ENCODE measurements at places on chromosomes 16 and 17.

DNA sequence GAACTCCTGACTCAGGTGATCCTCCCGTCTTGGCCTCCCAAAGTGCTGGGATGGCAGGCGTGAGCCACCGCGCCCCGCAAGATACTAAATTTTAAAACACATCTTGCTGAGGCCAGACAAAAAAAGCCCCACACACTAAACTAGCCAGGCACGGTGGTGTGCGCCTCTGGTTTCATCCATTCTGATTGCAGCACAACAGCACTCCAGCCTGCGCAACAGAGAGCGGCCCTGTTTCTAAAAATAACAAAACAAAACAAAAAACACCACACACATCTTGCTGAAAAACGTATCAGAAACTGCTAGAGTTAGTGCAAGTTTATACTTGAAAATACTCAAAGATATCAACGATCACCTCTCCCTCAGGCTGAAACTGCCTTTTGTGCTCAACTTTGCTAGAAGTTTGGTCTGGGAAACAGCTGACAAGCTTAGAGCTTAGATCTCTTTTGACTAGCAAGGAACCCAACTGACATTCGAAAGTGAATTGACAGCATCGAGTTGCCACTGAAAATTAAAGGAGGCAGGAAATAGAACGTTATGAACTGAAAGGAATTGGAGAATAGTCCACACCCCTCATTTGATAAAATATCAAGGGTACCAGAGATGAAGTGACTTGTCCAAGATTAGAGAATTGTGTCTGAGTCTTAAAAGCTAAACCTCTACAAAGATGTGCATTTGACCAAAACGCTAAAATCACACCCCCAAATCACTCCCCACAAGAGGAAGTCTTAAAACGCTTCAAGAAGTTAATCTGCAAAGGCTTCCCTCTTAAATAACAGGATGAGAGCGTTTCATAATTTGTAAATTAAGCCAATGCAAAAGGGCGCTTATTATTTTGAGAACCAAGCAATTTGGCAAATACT lies 908 bp downstream of the COG4 start:
- no peak for DNase-seq

DNA sequence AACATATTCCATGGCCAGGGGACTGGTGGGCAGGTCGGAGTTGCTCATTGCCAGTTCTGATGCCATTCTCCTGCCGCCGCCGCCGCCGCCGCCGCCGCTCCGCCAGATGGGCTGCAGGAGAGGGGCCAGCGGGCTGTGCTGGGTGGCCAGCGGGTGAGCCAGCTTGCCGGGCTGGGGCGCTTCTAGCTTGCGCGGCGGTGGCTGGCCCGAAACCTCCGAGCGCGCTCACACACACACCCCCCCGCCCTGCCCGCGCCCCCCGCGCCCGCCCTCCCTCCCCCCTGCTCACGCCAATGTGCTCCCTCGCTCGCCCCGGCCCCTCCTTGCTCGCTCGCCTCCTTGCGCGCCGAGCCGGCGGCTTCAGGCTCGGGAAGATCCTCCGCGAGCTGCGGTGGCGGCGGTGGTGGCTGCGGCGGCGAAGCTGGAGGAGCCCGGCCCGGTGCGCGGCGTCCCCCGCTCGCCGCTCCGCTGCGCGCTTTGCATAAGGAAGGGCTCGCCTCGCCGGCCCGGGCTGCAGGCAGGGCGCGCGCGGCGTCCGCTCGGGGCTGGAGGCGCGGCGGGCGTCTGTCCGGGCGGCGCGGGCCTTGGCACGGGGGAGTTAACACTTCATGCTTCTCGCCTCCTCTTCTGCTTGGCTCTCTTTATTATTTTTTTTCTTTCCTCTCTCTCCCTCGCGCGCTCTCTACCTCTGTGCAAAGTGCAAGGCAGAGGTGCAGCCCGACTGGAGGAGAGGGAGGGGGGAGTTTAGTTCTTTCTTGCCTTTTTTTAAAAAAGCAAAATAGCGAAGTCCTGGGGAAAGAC lies 500 bp downstream of the MAF start:
- peak; percentile 24 for DNase-seq

DNA sequence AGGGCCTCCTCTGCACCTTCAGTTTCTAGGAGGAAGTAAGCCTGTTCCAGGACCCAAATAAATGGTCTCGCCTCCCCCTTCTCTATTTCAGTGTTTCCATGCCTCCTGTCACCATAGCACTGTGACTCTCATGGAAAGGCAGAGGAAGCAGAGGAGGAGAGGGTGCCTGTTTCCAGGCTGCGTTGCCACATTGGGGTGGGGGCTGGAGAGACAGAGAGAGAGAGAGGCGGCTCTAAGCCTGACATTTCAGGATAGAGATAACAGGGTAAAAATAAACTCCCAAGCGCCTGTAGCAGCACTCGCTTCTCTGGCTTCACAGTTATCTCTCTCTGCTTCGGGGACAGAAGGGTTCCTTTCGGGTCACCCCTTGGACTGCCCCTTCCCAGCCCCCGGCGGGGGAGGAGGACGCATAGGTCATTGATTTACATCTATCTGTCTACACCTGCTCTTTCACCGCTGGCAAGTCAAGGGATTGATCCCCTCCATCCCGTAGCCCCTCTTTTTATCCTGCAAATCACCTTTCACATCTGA lies 71.2 kb upstream of the MRTFB start:
- no peak for DNase-seq

GRCh38 chr17:76131692-76132573 lies 9.1 kb downstream of the FOXJ1 start:
- no peak for DNase-seq

DNA sequence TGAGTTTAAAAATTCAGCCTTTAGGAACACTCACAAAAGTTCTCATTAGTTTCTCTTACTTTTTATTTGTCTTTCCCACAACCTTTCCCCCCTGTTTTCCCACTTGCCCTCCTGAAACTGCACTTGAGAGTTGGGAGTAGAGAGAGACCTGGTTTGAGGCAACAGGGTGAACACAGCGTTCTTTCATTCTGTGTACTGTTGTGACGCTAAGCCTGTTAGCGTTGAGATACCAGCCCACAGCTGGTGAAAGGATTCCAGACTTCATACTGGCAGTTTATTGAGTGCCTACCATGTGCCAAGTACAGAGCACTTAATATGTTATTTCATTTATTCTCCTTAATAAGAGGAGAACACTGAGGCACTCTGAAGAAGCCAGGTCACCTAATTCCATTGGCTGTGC lies 10.3 kb downstream of the TNRC6C start:
- DNase-seq, result no peak

GRCh38 chr17:6075050-6075449 lies 4.9 kb downstream of the WSCD1 start:
- no peak for DNase-seq

DNA sequence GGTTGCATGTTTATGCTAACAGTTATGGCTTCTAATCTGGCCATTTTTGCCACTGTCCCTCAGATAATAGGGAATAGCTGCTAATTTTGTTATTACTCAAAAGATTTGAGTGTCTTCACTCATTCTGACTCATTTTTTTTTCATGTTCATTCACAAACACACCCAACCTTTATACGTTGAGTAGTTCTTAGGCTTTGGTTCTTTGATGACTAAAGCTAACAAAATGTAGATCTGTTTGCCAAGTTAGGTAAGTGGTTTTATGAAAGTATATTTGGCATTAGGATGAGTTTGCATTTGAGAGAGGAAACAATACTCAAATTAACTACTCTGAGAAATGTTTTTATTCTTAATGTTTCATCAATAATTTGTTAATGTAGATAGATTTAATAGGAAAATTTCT lies 3.6 kb downstream of the MAP2K4 start:
- DNase-seq, result no peak

- no peak for DNase-seq
Measured at GRCh38 chr17:60305141-60305540, 86.8 kb downstream of the USP32 start.

DNA sequence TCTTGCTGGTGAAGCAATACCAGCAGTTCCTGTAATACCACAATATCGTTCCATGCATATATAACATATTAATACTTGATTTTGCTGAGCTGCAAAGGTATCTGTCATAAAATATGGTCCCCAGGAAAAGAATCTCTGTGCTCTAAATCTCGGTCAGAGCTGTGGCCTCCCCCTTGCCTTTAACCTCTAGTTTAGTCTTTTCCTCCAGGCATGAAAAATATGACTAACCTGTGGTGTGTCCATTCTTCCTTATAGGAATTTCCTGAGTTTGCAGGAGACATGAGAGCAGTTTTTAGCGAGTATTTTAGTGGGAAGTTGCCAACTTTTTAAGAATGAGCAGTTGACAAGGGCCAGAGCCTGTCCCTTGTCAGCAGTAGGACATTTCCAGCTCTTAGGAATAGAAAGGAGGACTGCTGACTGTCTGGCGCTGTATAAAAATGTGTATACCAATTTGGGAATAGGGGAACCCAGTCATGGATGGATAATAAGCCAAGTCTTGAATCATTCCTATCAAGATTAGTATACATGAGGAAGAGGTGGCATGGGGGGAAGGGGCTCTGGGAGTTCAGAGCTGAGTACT lies 8.7 kb downstream of the ATXN1L start:
- DNase-seq, result no peak

GRCh38 chr17:61000911-61001310 lies 323.3 kb downstream of the BCAS3 start:
- DNase-seq, result no peak

GRCh38 chr17:51487947-51488346 lies 227.6 kb downstream of the UTP18 start:
- DNase-seq, result no peak

- no peak for DNase-seq
Measured at GRCh38 chr16:24203675-24204074, 52.5 kb upstream of the CACNG3 start.

- peak; percentile 54 for DNase-seq
Measured at GRCh38 chr16:28623172-28623711, 13.4 kb upstream of the SULT1A1 start.

- DNase-seq, result no peak
Measured at GRCh38 chr16:55853114-55853513, 20.2 kb upstream of the CES1 start.

DNA sequence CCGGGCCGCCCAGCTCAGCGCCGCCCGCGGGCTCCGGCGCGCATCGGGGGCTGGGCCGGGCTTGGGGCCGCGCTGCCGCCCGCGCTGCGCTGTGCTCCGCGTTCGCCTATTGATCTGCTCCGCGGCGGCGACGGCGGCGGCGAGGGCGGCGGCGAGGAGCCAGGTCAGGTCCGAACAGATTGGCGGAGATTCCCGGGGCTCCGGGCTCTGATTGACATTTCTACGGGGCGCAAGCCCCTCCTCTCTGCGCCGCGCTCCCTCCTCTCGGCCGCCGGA lies 559 bp downstream of the IRX3 start:
- no peak for DNase-seq

DNA sequence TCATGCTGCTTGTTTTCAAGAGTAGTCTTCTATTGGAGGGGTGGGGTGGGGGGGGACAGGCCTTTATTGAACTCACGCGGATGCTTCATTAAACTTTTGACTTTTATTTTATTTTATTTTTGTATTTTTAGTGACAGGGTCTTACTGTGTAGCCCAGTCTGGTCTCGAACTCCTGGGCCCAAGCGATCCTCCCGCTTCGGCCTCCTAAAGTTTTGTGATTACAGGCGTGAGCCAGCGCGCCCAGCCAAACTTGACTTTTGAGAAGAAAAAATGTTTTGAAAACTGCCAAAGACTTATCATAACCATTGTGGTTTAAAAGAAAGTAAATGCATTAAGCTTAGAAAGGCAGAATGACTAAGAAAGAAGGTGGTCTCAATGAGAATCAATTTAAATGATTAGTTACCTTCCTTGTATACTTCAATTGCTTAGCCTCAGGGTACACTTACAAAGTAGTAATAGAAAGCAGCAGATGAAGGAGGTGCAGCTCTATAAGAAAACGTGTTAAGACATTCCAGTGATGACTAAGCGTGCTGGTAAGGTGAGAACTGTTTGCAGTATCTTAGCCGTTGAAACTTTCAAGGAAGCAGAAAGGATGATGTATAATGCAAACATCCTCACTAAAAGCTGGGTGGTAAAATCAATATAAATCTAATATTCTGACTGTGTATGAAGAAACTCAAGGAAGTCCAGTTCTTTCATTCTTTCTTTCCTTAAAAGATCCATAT lies 1.2 kb downstream of the AP2B1 start:
- no peak for DNase-seq

GRCh38 chr17:41004397-41004796 lies 4.5 kb downstream of the KRTAP3-1 start:
- DNase-seq, result no peak

- DNase-seq, result no peak
Measured at GRCh38 chr17:65191811-65192740, 54.9 kb downstream of the RGS9 start.

DNA sequence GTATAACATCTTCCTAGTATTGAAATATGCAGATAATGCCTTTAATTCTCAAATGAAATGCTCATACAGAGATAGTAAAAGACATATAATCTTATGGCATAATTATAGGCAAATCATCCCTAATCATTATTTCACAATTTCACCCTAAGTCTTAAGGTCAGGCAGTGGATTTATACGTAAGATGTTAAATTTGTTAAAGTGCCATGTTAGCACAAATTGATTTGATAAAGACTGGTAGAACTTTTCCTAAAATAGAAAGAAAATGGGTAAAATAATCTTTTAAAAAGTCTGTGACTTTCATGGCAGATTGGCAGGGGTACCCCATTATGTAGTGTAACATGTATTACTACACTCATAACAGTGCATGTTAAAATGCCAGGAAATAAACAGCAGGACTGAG lies 1092.7 kb upstream of the GOT2 start:
- no peak for DNase-seq

- no peak for DNase-seq
Measured at GRCh38 chr16:47142486-47142820, 1.3 kb downstream of the NETO2 start.

- no peak for DNase-seq
Measured at GRCh38 chr16:17557949-17558348, 87.2 kb upstream of the XYLT1 start.

GRCh38 chr17:73647772-73648542 lies 3.7 kb upstream of the SDK2 start:
- no peak for DNase-seq

DNA sequence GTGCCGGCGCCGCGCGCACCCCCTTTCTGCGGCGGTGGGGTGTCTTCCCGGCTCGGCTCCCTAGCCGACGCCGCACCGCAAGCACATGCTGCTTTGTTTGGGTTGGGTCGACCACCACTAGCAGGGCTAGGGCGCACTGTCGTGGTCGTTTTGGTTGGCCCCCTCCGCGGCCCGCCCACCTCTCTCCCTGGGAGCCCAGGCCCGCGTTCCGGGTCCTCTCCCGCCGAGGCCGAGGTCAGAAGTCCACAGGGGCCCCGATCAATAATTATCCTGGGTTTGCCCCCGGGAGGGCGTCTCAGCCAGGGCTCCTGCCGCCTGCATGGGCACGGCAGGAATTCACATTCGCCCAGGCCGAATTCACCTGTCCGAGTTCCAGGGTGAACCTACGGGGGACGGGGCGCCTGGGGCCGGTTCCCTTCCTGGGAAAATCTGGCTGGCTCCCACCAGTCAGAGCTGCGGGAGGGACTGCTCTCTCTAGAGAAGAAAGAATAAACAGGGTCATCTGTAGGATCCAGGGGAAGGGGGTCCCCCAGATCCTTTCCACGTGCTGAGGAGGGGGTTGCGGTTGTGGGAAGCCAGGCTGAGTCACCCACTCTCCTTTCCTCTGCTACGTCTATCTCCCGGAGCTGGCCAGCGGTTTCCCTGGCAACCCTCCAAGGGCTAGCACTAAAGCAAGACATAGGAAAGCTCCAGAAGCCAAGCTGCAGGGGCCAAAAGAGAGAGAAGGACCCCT lies 584 bp upstream of the STAT5B start:
- DNase-seq, result peak; percentile 13

- DNase-seq, result no peak
Measured at GRCh38 chr17:72188801-72189200, 68.0 kb downstream of the SOX9 start.

GRCh38 chr16:48611329-48612137 lies 1.6 kb upstream of the N4BP1 start:
- DNase-seq, result peak; percentile 66

Measured in activated T-helper 1 cell treated with Interleukin-2 at 50 U/mL for 16 hours (primary cell).